ENCODE measurements at places on chromosomes 12 and 14.

GRCh38 chr14:100534528-100535286 lies 52.5 kb downstream of the BEGAIN start:
- no peak for DNase-seq

- DNase-seq: no peak
Observed at GRCh38 chr14:77406086-77406485, 17.2 kb downstream of the NOXRED1 start.

DNA sequence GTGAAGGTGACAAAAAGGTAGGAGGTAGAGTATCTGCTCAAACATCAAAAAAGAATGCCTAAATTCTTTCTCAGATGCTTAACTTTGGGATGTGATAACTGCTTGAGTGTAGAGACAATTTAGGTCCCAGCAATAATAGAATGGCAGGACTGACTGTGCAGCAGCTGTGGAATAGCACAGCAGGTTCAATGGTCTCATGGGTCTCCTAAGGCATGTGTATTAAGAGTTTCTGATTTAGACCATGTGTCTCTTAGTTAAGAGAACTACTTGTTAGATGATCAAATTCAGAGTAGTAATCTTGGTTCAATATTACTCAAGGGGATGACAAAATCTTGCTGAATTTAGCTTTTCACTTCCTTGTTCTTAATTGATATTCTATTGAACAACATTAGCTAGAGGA lies 72.0 kb downstream of the ALX1 start:
- DNase-seq: no peak

GRCh38 chr14:58428118-58428683 lies 682 bp downstream of the KIAA0586 start:
- no peak for DNase-seq

DNA sequence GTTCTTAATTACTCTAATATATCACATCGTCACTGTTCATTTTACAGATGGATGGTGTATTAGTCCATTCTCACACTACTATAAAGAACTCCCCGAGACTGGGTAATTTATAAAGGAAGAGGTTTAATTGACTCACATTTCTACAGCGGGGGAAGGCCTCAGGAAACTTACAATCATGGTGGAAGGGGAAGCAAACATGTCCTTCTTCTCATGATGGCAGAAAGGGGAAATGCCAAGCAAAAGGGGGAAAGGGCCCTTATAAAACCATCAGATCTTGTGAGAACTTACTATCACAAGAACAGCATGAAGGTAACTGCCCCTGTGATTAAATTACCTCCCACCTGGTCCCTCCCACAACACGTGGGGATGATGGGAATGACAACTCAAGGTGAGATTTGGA lies 6.5 kb downstream of the TMBIM4 start:
- no peak for DNase-seq

- no peak for DNase-seq
Observed at GRCh38 chr12:3571724-3572123, 80.7 kb downstream of the PRMT8 start.

DNA sequence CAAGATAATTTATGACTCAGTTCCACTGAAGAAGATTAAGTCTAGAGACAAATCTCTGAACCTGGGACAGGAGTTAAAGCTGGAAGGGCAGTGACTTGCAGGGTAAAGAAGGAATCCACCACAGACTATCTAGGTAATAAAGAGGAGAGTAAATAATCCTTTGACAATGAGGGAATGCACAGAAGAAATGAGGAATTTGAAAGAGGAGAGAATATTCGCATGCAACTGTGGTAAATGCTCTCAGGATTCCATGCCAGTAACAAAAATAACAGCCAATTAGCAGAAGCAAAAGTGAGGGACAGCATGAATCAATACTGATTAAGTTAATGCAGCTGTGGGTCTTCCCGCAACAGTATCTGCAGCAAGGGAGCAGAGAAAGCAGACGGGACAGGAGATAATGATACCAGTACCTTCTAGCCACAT lies 77.0 kb downstream of the KITLG start:
- DNase-seq: no peak

DNA sequence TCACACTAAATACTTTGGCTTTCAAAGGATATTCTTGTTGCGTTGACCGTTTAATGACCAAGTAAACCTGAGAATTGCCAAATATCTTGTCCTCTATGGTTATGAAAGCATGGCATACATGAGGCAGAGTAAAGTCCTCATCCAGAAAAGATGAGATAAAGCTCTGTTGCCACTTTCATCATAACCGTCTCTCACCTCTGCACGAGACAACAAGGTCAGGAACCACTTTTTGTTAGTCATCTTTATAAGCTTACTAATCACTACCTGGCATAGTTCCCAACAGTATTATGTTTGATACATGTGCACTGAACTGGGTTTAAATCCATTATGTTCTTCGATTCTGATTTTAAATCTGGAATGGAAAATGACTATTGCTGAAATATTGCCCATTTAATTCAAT lies 31.3 kb downstream of the PTPRB start:
- DNase-seq: no peak

DNA sequence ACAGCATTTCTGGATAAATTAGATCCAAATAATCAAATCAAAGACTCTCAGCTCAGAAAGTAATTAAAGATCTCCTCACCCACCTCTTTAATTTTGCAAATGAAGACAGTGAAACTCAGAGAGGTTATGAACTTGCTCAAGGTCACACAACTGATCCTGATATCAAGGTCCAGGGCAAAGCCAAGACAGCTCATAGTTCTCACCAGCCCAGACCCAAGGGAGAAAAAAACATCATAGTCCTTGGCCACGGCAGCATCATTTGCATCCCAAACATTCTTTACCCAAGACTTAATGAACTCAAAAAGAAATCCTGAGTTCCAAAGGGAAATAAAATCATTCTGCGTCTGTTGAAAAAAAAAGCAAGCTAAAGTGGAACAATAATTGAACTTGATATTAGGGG lies 112.1 kb downstream of the DAD1 start:
- no peak for DNase-seq

DNA sequence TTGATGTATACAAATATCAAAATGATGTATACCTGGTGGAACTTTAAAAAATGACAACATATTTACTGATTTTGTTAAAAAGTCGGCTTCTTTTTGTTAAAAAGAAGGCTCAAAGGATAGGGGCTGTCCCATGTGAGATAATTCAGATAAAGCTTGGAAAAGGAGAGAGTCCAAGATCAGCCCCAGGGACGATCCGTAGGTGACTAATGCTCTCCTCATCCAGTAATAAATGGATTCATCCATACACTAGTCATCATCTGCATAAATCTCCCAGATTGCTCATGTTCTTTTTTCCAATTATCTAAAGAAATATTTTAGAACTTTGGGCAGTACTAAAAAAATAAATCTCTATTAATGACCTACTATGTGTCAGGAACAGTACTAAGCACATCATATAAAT lies 23.4 kb upstream of the FSCB start:
- DNase-seq: no peak

GRCh38 chr12:87274594-87275245 lies 754.5 kb downstream of the C12orf50 start:
- DNase-seq: no peak

DNA sequence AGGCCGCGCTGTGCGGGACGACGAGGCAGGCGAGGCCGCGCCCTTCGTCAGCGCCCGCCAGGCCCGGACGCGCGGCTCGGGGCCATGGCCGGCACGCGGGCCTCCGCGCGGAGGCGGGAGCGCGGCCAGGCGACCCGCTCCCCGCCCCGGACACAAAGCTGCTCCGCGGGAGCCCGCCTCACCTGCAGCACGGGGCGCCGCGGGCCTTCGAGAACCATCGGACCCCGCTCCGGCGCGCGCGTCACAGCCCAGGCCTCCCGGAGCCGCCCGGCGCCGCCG lies 342 bp downstream of the DICER1 start:
- DNase-seq: no peak

DNA sequence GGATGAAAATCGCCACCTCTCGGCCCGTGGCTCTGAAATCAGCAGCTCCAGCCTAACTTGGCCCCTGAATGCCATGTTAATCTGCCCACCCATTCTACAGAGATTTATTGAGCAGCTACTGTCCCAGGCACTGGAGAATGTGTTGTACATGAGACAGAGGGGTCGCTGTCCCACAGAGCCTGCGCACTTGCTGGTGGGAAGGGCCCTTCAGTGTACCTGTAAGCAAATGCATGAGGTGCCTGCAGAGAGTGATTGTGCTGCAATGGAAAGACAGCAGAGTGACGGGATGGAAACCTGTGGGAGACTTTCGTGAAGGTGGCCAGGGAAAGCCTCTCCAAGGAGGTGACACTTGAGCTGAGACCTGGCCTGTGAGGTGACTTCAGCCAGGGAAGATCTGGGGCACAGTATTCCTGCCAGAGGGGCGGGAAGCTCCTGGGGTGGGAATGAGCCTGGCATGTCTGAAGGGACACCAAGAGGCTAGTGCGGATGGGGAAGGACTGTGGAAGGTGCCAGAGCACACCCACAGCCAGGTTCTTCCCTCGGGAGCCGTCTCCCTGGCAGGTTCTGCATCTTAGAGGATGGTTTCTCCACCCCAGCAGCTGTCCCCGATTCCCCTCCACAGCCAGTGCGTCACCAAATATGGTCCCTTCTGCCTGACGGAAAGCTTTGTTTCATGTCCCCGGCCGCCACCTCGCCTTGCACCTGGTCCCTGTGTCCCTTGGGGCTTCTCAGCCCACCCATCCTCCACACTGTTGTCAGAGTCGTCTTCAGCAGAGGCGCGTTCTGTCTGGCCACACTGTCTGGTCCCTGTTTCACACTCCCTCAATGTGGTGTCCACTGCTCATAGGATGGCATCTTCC lies 8.7 kb downstream of the SMIM41 start:
- DNase-seq: no peak

DNA sequence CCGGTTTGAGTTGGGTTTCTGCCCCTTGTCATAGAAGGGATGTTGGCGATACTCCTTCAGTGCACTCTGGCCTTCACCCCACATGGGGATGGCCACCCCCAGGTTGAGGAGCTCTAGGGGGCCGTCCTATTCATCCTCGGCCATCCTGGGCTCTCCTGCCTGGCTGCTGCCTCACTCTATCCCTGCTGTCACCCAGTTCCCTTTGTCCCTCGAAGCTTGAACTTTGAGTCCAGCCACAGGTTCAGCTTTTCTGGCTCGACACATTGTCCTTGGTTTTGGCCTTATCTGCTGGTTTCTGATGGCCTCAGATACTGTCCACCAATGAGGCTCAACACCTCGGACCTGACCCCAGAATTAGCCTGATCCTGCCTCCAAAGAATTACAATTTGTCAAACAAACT lies 58.6 kb downstream of the C14orf132 start:
- no peak for DNase-seq

DNA sequence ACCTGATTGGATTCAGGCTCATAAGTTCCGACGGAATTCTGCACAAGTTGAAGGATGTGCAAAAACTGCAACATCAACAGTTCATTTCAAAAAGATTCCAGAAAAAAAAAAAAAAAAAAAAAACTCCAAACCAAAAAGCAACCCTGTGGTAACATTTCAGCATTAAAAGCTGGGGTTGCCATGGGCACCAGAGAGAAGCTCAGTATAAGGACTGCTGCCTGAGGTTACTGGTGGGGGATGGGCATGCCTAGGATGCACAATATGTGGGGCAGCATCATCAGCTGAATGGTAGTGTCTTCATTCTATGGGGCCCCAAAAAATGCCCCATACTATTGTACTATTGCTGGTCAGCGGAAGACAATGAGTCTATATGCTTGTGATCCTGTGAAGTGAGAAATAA lies 44.7 kb downstream of the MBIP start:
- DNase-seq: no peak

GRCh38 chr12:16685107-16685506 lies 79.1 kb upstream of the LMO3 start:
- no peak for DNase-seq

- no peak for DNase-seq
Observed at GRCh38 chr14:76077340-76077739, 74.4 kb upstream of the GPATCH2L start.

- DNase-seq: no peak
Observed at GRCh38 chr14:83556065-83556464, 1973.9 kb upstream of the FLRT2 start.

DNA sequence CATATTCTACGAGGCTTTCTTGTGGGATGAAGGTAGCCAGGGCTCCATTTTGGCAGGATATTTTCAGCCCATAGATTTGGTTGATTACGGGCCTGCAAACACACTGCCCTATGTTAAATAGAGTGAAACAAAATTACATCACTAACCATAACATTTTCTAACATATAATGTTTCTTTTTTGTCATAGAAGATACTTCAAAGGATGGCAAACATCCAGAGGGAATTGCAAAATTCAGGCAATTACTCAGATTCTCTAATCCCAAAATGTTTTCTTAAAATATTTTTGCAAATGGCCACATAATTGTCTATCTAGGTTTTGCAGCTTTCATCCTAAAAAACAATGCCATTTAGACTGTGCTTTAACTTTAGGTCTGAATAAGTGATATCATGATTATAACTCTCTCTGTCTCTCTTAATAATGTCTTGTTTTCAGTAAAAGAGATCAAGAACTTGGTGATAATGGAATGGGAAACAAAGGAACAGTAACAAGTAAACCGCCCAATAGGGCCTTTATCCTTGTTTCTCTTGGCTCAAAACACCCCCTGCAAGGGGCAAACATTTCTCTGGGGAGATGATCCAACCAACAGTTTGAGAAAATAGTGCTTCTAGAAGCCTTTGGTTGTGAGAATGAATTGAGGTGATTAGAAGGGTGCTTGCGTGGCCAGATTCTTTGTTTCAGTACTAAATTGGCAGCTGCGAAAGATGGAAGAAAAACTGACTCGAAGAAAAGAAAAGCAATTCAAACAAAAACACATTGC lies 54.4 kb upstream of the BTG1 start:
- no peak for DNase-seq

- DNase-seq: peak; percentile 40
Observed at GRCh38 chr12:14774906-14775635, 28.2 kb downstream of the WBP11 start.

DNA sequence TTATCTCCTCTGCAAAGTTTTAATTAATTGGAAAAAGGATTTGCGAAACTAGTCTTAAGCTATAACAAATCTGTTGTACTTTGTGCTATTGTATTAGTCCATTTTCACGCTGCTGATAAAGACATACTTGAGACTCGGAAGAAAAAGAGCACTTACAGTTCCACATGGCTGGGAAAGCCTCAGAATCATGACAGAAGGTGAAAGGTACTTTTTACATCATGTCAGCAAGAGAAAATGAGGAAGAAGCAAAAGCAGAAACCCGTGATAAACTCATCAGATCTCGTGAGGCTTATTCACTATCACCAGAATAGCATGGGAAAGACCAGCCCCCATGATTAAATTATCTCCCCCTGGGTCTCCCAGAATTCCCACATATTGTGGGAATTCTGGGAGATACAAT lies 118.1 kb upstream of the PRKD1 start:
- DNase-seq: no peak

- DNase-seq: no peak
Observed at GRCh38 chr14:92323011-92323915, at the start of gene SLC24A4. TSS of gene SLC24A4 (plus strand) at chr14:92323165. CDS start at chr14:92323831, 666 bp downstream.

- DNase-seq: no peak
Observed at GRCh38 chr12:27541031-27541719, 17.2 kb downstream of the PPFIBP1 start.

All from T-helper 2 cell (primary cell).